ENCODE measurements at places on chromosomes 5 and 9.

DNA sequence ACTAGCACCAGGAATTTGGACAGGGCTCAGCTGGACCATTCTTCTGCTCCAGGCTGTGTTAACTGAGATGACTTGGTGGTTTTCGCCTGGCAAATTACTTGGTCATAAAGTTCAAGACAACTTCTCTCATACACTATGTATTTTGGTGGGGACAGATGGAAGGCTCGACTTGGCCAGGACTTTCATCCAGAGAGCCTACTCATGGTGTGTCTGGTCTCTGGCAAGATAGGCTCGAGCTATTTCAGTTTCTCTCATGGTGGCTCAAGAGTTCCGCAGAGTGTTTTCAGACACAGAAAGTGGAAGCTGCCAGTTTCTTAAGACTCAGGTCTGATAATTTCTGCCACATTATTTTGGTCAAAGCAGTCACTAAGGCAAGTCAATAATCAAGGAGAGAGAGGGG lies 135.6 kb downstream of the IRX2 start:
- DNase-seq, result no peak

DNA sequence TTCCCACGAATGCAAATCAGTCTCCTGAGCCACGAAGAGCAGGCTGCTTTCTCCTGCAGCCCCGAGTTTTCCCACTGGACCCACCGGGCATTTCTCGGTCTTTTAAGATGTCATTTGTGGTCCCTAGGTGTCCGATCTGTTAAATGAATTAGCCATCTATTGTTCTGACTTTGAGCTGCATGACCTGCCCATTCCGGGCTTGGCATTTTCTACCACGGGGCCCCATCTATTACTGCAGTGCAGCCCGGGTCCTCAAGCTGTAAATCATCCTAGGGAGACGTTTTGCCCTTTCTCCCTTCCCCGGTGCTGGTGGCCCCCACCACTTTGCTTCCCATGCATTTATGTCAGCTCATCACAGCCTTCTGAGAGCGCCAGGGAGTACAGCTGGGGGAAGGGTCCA lies 405.4 kb downstream of the IRX1 start:
- DNase-seq, result no peak

DNA sequence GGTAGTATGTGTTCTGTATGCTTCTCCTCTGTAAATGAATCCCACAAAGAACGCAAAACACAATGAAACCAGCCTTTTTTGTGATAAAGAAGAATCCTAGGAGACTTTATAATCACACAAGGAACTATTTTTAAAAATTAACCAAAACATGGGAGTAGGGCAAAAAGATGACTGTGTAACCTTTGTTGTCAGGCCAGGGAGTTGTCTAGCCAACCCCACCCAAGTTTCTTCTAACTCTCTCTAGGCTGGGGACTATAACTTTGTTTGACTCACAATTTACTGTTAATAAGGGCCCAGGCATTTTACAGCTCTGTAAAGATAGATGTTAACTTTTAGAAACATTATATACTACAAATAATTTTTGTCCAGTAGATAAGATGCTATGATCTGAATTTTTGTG lies 176.1 kb downstream of the ADAMTS12 start:
- DNase-seq, result no peak

DNA sequence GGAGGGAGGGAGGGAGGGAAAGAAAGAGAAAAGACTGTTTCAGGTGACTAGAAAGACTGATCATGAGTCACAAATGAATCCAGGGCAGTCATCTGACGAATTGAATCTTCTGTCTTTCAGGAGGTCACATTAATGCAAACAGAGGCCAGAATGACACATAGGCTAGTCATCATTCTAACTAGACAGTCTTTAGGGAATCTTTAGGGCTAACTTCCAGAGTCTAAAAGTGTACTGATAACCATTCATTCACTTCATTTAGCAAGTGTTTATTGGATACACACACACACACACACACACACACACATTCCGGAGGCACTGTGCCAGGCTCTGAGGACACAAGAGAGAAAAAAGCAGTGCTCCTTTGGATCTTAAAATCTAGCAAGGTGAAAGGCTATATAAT lies 156.7 kb downstream of the EBF1 start:
- DNase-seq, result no peak

DNA sequence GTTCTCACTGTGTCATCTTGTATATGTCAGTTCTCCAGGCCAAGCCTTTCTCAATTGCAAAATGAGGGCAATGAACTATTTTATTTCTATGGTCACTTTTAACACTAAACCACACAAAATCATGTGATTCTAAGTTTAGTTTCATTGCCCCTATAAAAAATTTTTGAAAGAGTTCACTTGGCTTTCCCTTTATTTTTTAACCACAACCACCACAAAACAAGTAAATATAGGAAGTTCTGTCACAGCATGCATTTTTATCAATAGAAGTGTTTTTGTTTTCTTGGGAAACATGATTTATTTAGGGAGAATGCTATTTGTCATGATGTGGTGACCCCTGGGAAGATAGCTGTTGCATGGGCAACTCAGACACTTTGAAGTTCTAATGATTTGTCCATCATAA lies 169.1 kb downstream of the CSNK1G3 start:
- no peak for DNase-seq

DNA sequence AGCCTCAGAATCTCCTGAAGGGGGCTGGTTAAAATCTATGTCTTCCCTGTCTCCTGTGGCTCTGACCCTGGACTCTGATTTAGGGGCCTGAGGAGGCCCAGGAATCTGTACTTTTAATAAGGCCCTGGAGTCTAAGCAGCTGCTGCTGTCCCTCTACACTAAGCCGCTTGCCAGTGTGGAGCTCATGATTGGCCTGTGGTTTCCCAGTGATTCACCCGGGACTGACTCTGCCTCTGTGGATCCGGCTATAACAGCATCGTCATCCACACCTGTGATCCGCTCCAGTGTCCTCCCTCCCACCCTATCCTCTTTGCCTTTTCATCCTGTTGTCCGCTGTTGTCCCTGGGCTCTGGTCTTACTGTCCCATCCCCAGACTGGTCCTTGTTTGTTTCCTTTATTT lies 3.7 kb downstream of the SLC31A2 start:
- no peak for DNase-seq
